ENCODE measurements at places on chromosomes 5 and 9. TPM values are rescaled to one million over a fixed set of nuclear protein-coding genes. Genes with fewer than 3 reads are reported as not detected.

DNA sequence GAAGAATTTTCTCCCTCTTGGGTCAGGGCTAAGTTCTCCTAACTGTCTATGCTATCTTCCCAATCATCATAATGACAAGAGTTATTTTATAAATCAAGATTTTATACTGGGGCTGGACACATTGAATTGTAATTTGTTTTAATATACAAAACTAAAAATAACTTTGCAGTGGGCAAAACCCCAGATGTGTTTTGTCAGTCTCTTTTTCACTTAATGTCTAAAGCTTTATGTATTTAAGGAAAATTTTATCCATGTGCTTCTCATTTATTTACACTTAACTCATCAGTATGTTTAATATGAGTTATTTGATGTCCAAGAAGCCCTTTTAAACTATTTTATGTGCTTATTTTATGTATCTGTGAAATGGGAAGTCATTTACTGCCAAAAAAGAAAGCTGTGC is 362.8 kb upstream of the ADAMTSL1 start:
- no peak for DNase-seq

DIPK1B gene
- 10.6 TPM for total RNA-seq

GRCh38 chr5:128408622-128409021 is 129.4 kb downstream of the FBN2 start:
- DNase-seq = no peak

GRCh38 chr5:34535944-34536623 is 120.0 kb upstream of the RAI14 start:
- no peak for DNase-seq

CBY3 gene
- total RNA-seq = 0.39 TPM

GRCh38 chr5:25618821-25619220 is 974.0 kb upstream of the CDH10 start:
- DNase-seq = no peak

DNA sequence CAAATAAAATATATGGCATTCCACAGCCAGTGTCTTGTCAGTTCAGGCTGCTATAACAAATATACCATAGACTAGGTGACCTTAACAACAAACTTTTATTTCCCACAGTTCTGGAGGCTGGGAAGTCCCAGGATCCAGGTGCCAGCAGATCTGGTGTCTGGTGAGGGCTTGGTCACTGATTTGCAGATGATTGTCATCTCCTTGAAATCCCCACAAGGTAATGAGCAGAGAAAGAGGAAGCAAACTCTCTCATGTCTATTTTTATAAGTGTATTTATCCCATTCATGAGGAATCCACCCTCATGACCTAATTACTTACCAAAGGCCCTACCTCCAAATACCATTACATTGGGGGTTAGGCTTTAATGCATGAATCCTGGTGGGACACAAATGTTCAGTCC is 663.2 kb downstream of the TLR4 start:
- DNase-seq = no peak

GRCh38 chr5:160269017-160269416 is 39.7 kb downstream of the FABP6 start:
- DNase-seq = no peak

NUTM2F gene
- total RNA-seq = not detected

NPR3 gene
- 0.10 TPM for total RNA-seq

DNA sequence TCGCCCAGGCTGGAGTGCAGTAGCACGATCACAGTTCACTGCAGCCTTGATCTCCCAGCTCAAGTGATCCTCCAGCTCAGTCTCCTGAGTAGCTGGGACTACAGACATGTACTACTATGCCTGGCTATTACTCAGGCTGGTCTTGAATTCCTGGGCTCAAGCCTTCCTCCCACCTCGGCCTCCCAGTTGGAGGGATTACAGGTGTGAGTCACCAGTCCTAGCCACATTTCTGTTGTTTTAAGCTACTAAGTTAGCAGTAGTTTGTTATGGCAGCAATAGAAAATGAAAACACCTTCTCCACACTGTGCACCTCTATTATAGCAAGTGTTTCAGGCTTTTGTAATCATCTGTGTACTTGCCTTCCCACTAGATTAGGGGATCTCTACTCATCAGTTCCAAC is 588.9 kb upstream of the TLE4 start:
- DNase-seq = no peak

DNA sequence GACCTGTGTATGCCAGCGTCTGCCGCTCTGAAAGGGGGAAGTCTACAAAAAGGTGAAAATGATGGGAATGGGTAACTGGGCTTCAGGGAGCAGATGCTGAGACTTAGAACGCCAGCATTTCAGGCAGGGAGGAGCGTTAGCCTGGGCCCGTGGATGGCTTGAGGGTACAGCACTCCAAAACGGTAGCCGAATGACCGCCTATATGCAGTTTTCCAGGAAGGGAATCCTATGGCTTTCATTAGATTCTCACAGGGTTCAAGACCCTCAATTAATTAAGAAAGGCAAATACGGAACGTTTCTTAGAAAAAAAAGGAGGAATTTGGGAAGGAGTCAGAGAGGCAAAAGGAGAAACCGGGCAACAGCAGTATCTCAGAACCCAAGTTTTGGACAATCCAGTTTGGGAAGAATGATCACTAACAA is 639 bp downstream of the AMACR start:
- DNase-seq = no peak

- no peak for DNase-seq
Observed at GRCh38 chr5:171506951-171507350, 87.5 kb downstream of the FGF18 start.

WASHC1 gene
- 9.8 TPM for total RNA-seq

- no peak for DNase-seq
Observed at GRCh38 chr9:105144841-105145240, 99.6 kb upstream of the SLC44A1 start.

GRCh38 chr5:146055432-146055831 is 49.9 kb downstream of the PLAC8L1 start:
- no peak for DNase-seq

GRCh38 chr5:10800852-10801251 is 39.8 kb upstream of the DAP start:
- no peak for DNase-seq

DNA sequence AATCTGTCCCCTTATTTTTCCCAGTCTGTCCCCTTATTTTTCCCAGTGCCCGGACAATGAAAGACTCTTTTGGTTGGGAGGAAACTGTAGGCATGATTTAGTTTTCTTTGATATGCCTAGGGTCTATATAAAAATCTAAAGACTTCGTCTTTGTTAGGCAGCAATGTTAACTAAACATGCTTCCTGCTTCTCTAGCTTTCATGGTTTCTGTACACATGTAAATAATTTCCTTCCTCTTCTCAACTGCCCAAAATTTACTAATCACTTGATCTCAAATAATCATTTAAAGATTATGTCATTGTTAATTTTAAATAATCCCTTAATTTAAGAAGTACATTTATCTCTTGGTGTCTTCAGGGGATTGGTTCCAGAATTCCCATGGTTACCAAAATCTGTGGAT is 47.8 kb upstream of the RAPGEF6 start:
- DNase-seq = no peak

DNA sequence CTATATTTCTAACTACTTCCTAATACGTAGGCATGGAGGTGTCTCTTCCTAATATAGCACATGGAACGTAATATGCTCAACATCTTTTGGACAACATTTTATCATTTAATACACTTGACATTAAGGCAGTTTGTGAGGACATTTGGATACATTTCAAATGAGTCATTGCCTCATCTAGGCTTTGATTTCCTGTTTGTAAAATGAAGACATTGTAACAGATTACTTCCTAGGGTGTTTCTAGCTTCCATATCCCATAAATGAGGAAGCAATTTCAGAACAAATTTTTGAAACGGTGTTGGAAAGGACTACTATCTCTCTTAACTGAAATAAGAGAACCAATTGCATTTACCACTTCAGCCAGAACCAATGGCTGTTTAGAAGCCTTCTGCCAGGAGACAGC is 38.7 kb downstream of the SLC28A3 start:
- no peak for DNase-seq

TYRP1 gene
- 0.23 TPM for total RNA-seq

DNA sequence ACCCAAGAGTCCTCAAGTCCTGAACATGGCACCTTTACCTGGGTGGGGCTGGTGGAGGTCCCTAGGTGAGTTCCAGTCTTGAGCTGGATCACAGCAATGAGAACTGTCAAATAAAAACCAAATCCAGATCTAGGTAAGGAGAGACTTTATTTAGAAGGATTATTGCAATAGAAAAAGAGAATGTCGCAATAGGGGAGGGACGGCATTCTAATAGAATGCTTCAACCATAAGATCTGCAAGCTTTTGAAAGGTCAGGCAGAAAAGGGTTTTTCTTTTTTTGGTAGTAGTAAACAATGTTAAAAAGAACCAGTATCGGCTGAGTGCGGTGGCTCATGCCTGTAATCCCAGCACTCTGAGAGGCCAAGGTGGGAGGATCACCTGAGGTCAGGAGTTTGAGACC is 5.2 kb upstream of the GCNT1 start:
- no peak for DNase-seq

DNA sequence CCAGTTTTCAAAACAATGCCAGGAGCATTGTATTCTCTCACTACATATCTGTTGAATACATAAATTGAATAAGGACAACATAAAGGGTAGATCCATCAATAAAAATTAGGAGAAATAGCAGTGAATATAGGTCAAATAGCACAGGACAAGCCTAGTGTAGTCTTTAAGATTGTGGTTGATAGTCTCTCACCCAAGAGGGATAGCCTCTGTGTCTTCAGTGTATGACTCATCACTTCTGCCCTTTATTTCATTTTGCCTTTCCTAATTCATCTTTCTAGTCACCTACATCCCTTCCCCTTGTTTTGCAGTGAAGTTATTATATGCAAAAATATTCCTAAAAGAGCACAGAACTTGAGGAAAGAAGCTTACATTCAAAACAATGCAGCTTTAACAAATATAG is 335.0 kb upstream of the TUSC1 start:
- no peak for DNase-seq

- no peak for DNase-seq
Observed at GRCh38 chr5:177103523-177104253, 17.0 kb downstream of the FGFR4 start.

INSYN2B gene
- 0.28 TPM for total RNA-seq

PTTG1 gene
- 171 TPM for total RNA-seq

DNA sequence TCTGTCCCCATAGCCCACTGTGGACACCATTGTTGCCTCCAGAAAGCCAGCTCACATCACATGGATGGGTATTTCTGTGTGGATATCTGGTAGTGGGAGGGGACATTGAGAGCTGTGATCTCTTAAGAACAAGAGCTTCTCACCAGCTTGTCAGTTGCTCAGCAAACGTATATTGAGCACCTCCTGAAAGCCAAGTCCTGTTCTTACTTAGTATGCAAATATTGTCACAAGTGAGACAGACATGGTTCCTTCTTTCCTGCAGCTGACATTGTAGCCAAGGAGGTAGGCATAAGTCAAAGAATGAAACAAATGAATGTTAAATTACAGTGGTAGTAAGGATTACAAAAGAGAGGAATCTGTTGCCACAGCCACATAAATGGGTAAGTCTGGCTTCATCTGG is 3.8 kb downstream of the TCOF1 start:
- no peak for DNase-seq

- no peak for DNase-seq
Observed at GRCh38 chr5:122130152-122130551, 806 bp downstream of the ZNF474 start.

SPINK4 gene
- not detected for total RNA-seq

PALM2AKAP2 gene
- total RNA-seq = 0.44 TPM

TNFSF8 gene
- 0.15 TPM for total RNA-seq

DNA sequence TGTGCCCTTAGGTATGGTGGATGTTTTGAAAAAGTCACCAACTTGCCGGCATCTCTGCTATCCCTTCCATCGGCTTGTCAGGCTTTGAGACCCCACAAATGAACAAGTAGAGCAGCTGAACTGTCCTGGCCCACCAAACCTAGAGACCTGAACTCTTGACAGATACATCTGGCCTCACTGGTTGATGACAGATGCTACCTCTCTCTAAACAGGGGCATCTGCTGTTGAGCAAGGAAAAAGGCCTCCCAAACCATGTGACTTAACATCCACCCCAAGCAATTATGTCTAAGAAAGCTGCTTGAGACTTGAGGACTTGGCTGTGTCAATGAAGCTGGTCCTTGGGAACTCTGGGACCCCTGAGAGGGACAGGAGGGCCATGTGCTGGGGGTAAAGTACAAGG is 2.3 kb downstream of the CCNI2 start:
- no peak for DNase-seq

DNA sequence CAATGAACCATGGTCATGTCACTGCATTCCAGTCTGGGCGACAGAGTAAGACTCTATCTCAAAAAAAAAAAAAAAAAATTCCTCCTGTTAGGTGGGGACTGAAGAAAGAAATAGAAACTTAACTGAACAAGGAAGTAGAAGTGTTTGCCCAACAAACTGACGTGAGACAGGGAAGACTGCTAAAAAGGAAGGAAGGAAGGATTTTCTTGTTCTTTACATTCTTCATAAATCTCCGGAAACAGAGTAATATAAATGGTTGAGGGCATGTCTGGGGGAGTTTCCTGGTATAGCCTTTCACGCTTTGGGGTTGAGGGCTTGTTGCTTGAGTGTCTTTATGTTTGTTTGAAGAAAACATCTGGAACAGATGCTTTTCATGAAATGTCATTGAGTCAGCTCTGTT is 3.1 kb downstream of the TOR1B start:
- DNase-seq = no peak

DNA sequence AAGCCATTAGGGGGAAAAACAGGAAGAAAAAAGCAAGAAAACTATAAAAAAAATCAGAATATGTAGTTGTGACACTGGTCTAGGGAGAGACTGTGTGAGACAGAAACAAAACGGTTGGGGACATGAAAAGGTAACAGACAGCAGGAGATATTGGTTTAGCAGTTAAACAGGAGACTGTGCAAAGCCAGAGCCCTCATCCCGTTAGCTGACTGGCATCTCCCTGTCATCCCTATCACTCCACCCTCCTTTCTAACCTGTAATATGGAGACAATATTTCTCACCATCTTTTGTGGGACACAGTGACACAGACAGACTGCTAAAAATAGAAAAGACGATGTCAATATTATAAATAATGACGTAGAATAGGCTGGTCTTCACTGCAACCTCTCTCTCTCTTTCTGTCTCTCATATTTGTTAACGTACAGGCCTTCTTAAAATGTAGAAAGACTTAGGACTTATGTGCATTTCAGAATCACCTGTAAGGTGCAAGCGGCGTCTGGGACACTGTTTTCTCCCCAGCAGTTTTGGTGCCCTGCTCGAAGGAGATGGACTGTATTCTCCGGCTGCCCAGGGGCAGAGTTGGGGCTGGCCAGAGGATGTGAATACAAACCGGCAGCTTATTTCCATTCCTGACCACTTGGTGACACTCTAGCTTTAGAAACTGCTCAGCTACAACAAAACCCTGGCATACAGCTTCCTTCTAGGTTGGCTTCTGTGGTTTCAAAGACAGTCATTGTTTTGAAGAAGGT is 190.6 kb downstream of the MAT2B start:
- peak; percentile 42 for DNase-seq

- DNase-seq = no peak
Observed at GRCh38 chr9:94927048-94927761, 200.7 kb downstream of the AOPEP start.

DNA sequence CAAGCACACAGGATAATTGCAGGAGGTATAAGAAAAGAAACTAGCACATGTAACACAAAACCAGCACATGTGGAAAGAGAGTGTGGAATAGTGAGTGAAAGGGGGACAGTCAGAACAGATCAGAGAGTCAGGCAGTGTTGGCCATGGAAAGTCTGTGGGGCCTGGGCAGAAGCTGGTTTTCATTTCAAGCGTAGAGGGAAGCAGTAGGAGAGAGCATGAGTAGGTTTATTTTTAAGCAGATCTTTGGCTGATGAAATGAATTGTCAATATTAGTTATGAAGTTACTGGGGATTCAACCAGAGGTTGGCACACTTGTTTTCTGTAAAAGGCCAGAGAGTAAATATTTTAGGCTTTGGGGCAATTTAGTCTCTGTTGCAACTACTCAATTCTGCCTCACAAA is 283.1 kb downstream of the SMARCA2 start:
- no peak for DNase-seq

Measured in Panc1 (cell line).